Liver (tissue), 10 donors: ENCODE measurements at places on chromosomes 7 and 10. TPM values are rescaled to one million over a fixed set of nuclear protein-coding genes. Genes with fewer than 3 reads are reported as not detected.

The CACNB2 gene
- 0.65 TPM for total RNA-seq

DNA sequence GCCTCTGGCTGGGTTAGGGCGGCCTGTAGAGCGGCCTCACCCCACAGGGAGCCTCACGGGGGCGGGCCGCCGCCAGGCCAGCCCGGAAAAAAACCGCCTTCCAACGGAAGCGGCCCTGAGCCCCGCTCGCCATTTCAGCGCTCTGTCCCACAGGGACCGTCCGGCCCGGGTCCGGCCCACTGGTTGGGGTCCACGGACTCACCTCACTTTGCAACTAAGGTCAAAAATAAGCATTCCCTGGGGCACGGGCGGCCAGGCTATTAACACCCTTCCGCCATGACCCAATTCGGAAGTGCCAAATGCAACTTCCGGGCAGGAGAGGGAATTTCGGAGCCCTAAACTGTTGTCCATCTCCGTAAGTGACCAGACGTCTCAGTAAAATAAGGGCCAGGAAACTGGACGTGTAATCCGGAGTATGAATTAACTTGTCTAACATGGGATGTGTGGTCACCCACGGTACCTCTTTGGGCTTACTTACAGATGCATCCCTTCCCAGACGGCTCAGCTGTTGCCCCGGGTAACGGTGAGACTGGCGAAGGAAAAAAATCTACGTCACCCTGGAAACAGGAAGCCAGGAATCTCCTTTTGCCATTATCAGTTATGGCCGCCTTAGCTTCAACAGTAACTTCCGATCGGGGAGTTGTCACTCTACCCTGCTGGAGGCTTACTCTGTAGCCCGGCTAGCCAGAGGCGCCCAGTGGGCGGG, at the start of gene BBIP1:
TSS of gene BBIP1 (minus strand) at position 538 of the 706 bp plus-strand sequence. CDS start 1,023 bp downstream, outside the sequence.
- no peak for DNase-seq

The PDE6C gene
- total RNA-seq, result not detected

The TMEM236 gene
- 0.17 TPM for total RNA-seq

- no peak for DNase-seq
Observed at GRCh38 chr7:71404726-71405345, 272.9 kb downstream of the GALNT17 start.

GRCh38 chr7:122682815-122683550, 15.9 kb downstream of the RNF133 start:
- no peak for DNase-seq

- DNase-seq, result peak; percentile 35
Observed at GRCh38 chr7:130008941-130009847, 42.0 kb downstream of the ZC3HC1 start.

DNA sequence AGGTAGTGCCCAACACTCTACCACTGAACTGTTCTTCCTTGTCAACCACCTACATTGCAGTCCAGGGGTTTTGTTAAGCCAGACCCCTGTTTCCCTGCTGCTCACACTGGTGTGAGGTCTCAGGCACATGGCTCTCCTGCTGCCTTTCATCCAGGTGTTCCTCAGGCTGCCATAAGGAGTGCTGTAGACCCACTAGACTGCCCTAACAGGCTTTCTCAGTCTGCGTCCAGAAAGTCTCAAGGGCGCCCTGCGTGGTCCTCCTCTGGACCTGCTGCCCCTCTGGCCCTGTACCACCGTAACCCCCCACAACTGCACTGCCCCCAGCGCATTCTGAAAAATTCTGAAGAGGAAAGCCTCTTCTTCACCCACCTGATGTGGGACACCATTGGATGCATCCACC, 225.7 kb upstream of the ANKRD30A start:
- DNase-seq, result no peak

The SCART1 gene
- 1.1 TPM for total RNA-seq

DNA sequence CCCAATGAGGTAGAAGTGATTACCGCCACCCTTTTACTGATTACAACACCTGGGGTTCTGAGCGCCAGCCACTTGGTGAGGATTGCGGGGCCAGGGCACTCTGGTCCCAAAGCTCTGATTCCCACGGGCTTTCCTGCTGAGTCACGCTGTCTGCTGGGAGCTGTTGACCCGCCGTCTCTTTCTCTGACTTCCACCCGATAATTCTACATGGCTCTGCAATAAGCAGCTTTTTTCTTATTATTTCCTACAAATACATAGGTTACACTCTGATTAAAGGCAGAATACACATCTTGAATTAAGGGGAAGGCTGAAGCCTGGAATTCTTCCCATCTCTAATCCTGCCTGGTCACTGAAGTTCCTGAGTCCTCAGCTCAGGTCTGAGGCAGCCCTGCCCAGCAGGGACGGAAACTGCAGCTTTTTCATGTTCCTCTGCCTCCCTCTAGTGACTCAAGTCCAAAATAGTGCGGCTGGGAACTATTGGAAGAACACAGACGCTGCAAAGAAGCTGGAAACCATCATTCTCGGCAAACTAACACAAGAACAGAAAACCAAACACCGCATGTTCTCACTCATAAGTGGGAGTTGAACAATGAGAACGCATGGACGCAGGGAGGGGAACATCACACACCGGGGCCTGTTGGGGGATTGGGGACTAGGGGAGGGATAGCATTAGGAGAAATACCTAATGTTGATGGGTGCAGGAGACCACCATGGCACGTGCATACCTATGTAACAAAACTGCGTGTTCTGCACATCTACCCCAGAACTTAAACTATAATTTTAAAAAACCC, 178.3 kb downstream of the PRKCQ start:
- DNase-seq, result peak; percentile 44

DNA sequence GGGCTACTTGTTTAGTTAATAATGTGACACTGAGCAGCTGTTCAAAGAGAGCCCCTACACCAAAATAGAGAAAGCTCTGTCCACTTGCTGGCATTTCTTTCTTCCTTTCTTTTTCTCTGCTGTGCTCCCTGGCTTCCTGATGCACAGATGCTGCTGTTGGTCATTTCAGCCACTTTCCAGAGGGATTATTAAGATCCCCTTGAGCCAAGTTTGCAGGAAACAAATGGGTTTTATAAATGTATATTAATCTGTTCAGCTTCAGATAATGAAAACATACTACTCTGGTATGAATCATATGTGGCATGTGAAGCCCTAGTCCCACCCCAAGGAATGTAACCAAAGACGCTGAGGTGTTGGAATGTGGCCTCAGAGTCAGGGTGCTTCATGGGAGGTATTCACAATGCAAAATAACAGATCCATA, 638.2 kb upstream of the FZD8 start:
- no peak for DNase-seq

GRCh38 chr10:73841061-73841421, 29.6 kb upstream of the NDST2 start:
- DNase-seq, result no peak

The PDE1C gene
- total RNA-seq, result 0.92 TPM

The HILPDA gene
- total RNA-seq, result 5.6 TPM

DNA sequence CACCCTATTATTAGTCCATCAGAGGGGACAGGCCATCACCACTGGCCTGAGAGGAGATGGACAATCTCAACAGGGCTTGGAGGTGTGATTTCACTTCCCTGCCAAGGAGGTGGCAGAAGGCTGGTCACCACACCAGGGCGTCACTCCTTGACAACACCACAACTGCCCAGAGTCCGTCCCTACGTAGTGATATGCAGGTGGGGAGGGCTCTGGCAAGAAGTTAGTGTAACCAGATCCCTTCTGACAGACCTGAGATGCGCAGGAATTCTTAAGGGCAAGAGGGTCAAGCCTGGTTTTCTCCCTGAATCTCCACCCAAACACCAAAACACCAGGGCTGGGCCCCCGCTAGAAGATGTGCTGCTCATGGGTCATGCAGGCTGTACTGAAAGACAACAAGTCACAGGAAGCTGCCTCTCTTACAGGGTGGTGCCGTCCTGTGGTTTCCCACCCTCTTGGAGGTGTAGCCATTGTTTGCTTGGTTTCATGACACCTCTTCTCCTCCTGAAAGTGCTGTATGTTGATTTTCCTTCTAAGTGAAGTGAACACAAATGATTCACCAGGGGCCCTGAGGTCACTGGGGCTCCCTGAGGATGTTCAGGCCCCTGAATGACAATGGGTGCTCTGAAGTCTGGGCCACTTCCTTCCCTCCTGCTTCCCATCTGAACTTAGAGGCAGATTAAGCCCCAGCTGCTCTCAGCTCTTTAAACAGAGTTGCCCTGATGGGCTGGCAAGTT, 27.1 kb downstream of the ATXN7L1 start:
- no peak for DNase-seq

- no peak for DNase-seq
Observed at GRCh38 chr10:34446049-34446448, 369.0 kb downstream of the PARD3 start.

The GBX1 gene
- total RNA-seq, result not detected
